ENCODE measurements at places on chromosomes 13 and 19. TPM values are rescaled to one million over a fixed set of nuclear protein-coding genes. Genes with fewer than 3 reads are reported as not detected.
A peak's percentile ranks its signal among the peaks of the same experiment; 100 is the strongest.

The AXL gene
- total RNA-seq: 6.8 TPM

GRCh38 chr19:57099199-57099661, 20.6 kb upstream of the USP29 start:
- no peak overlapping the region for H3K27ac ChIP-seq
- no peaks in the 10 kb centered on the region for H3K4me1 ChIP-seq
- H3K27me3 ChIP-seq: no peaks in the 10 kb centered on the region
- peaks cover 12% of the 10 kb centered on the region for H3K36me3 ChIP-seq

DNA sequence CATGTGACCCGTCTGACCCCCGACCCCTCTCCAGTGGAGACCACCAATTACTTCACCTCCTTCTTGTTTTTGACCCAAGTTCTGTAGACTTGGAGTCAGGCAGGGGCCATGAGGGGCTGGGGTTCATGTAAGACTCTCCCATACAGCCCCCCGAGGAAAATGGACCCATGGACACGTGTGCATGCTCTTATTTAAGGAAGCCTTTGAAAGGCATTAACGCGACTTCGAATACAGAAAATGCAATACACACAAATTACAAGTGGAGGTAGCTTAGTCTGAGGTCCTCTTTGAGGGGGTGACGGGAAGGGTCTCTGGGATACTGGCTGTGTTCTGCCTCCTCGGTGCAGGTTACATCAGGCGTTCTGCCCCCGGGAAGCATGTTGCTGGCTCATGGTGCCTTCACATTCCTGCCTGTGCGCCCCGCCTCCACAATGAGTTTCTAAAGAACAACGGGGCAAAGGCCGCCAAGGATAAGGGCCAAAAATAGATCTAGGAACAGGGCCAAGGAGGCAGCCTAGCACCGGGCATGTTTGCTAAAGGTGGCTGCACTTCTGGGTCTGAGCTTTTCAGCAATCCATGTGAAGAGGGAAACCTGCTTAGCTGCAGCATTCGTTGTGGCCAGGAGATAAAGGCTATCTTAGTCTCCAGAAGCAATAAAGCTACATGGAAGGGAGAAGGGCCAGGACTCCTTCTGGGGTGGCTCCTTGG, 54.5 kb downstream of the RAB20 start:
- H3K36me3 ChIP-seq: peaks cover 16% of the 10 kb centered on the region
- no peak for DNase-seq
- H3K4me1 ChIP-seq: no peaks in the 10 kb centered on the region
- no peak overlapping the region for H3K4me3 ChIP-seq
- no peaks in the 10 kb centered on the region for H3K27me3 ChIP-seq
- H3K27ac ChIP-seq: peak overlapping the region; percentile 78

GRCh38 chr19:7515645-7516151, at the start of gene ZNF358:
TSS of gene ZNF358 (plus strand) at chr19:7516103. CDS start at chr19:7519243, 3,140 bp downstream.
- peak within 1 kb of the TSS; percentile 92 for H3K4me3 ChIP-seq
- DNase-seq: peak; percentile 71
- H3K27me3 ChIP-seq: no peaks in the 10 kb centered on the region
- H3K27ac ChIP-seq: peak within 1 kb of the TSS; percentile 96
- H3K4me1 ChIP-seq: peaks cover 23% of the 10 kb centered on the region
- peaks cover 4% of the 10 kb centered on the region for H3K36me3 ChIP-seq

The ELANE gene
- not detected for total RNA-seq
